ENCODE measurements at places on chromosomes 7 and 10. TPM values are rescaled to one million over a fixed set of nuclear protein-coding genes. Genes with fewer than 3 reads are reported as not detected.

SORCS1 gene
- total RNA-seq = 0.05 TPM

PTPRZ1 gene
- 0.83 TPM for total RNA-seq

CADPS2 gene
- 16.8 TPM for total RNA-seq

KIAA1549 gene
- total RNA-seq = 5.0 TPM

OR2F1 gene
- total RNA-seq = not detected

CRHR2 gene
- total RNA-seq = 0.96 TPM

TMEM184A gene
- total RNA-seq = not detected

GRCh38 chr7:28702171-28702570 lies 256.0 kb downstream of the TRIL start:
- no peak for DNase-seq

GRCh38 chr7:157358041-157358752 lies 21.4 kb downstream of the DNAJB6 start:
- DNase-seq = no peak

DNA sequence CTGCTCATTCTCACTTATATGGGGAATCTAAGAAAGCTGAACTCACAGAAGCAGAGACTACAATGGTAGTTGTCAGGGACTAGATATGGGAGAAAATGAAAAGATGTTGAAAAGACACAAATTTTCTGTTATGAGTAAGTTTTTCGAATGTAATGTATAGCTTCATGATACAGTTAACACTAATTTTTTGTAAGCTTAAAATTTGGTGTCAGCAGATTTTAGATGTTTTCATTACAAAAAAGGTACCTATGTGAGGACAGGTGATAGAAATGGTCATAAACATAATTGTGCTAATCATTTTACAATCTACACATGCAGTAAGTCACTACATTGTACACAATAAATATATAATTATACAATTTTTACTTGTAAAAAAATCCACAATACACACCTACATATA lies 286.6 kb downstream of the ZNF33B start:
- DNase-seq = no peak

- no peak for DNase-seq
Observed at GRCh38 chr10:27736396-27736795, 9.2 kb downstream of the MKX start.

DNA sequence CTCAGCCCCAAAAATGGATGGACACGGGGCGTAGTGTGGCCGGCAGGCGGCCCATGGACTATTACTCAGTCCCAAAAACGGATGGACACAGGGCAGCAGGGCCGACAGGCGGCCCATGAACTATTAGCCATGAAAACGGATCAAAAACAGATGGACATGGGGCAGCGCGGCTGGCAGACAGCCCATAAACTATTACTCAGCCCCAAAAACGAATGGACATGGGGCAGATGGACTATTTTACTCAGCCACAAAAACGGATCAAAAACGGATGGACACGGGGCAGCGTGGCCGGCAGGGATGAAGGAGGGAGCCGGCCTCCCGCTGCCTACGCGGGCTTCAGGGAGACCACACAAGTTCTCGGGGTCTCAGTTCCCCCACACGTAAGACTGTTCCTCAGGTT lies 32.9 kb downstream of the GPER1 start:
- peak; percentile 33 for DNase-seq

DNA sequence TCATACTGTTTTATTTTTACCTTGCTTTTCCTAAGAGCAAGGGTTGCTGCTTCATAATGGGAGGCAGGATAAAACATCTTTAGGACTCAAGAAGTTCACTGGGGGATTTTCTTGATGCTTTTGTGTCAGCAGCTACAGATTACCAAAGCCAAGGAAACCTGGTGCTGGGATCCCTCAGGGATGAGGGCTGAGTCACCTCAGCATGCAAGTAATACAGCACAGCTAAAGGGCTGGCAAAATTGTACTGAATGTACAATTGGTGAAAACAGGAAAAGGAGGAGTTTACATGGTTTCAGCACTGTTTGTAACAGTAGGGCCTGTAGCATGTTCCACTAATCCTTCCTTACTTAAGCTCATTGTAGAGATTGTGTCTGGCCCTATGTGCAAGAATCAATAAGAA lies 1056.8 kb downstream of the SORCS1 start:
- DNase-seq = no peak

DNA sequence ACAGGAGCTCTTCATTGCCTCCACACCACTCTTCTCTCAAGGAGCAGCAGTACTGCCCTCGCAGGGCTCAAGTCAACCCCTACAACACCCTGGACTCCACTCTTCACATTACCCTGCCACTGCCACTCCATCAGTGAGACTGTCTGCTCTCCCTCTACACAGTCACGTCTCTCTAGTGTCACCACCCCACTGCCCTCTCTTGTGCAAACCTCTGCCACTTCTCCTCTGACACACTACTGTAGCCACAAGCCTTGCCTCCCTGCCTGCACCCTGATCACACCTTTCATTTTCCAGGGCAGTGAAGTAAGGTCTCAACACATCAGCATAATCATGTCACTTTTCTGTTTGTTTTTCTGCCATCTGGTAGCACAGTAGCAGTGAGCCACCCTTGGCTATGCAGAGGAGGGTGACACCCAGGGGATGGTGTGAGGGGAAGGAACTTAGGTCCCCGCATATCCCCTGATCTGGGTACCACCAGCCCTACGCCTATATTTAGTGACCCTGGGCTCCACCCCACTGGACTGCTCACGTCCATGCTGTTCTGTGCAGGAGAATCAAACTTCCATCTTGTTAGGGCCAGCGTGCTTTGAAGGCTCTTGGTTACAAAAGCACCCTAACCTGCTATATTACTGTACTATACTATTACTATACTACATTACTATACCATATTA lies 1.6 kb downstream of the C10orf143 start:
- no peak for DNase-seq

DNA sequence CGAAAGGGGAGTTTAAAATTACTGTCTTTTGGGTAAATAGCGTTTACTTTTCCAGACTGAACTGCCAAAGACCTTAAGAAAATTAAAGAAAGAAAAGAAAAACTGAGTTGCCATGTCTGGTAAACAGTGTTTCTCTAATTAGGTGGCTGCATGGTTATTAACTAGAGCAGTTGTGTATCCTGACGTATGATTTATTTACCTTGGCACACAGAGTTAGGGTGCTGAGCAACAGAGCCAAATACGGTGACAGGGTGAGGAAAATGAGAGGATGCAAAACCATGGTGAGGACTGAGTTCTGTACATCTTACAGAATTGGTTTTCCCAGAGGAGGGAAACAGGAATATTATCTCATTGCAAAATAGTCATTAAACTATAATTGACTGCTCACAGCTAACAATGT lies 546.4 kb upstream of the FZD8 start:
- DNase-seq = no peak

- no peak for DNase-seq
Observed at GRCh38 chr10:31004611-31005193, 27.0 kb downstream of the ZNF438 start.

DNA sequence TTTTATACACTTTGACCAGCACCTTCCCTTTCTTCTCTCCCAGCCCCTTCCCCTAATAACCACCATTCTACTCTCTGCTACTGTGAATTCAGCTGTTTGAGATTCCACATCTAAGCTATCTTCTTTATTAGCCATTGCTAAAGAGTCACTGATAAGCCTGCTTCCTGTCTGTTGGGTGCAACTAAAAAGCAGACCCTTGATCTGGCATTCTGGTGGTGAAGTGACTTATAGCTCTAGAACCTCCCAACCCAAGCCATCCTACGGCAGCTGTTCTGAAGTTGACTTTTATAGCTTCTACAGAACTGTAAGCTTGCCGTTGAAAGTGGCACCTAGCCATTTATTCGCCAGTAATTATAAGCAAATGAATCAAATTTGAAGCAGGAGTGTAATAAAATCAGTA lies 105.6 kb downstream of the AHR start:
- no peak for DNase-seq

- DNase-seq = no peak
Observed at GRCh38 chr7:74581916-74582440, 75.5 kb upstream of the GTF2I start.

DNA sequence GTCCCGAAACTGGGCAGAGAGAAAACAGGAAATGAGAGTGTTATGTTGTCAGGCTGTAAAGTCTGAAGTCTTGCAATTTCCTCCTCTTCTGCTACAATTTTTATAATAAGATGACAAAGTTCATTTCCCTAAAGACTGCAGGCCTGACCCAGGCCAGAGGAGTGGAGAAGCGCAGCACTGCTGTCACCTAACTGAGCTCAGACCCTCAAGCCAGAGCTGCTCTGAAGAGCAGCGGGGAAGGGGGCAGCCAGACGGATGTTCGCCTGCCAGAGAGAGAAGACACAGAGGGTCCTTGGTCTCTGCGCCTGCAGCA lies 12.6 kb upstream of the AOAH start:
- DNase-seq = no peak

GRCh38 chr10:110706690-110707098 lies 62.6 kb downstream of the RBM20 start:
- no peak for DNase-seq

DNA sequence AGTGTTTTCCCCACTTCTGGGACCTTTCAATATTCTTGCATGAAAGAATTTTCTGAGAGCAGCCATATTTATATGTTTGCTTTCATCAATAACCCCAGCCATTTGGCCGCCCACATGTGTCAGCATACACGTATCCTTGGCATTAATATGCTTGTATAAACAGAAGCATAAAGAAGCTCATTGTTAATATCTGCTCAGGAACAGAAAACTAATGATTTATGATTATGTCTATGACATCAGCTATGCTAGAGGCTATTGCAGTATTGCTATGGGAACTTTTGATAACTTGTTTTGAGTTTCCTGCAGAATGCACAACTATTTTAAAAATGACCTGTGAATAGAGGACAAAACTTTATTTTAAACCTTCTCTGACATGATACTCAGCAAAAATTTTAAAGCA lies 300.9 kb upstream of the MTPN start:
- no peak for DNase-seq

GRCh38 chr7:24597014-24597413 lies 23.8 kb downstream of the PALS2 start:
- no peak for DNase-seq

GRCh38 chr10:109931163-109931562 lies 7.9 kb upstream of the XPNPEP1 start:
- no peak for DNase-seq

GRCh38 chr7:99037327-99037940 lies 106.5 kb downstream of the SMURF1 start:
- DNase-seq = no peak

GRCh38 chr10:80485076-80485945 lies 31.2 kb downstream of the TSPAN14 start:
- no peak for DNase-seq

DNA sequence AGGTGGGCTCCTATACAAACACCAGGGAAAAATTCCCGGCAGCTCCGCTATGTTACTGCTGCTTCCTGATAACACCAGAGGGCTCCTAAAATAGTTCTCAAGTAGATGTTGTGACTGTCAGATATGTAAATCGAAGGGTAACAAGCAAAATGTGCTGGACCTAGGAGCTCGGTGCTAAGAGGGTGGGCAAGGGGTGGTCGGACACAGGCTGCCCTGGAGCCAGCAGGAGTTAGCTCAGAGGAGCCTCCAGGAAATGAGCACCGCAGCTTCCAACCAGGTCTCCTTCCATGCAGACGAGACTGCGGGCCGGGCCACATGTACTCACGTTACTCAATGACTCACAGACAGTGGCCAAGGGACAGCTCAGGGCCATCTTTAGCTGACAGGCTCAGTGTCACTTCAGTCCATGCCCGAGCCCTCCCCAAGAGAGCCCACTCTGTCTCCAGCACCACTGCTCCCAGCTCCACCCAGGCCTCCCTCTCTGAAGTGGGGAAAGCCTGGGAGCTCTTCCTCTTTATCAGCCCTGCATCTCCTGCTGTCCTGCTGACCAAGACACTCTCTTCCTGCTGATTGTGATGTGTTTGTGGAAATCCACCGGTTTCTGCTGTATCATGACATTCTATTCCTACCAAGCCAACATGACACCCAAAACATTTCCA lies 37.2 kb upstream of the TMEM273 start:
- DNase-seq = no peak

DNA sequence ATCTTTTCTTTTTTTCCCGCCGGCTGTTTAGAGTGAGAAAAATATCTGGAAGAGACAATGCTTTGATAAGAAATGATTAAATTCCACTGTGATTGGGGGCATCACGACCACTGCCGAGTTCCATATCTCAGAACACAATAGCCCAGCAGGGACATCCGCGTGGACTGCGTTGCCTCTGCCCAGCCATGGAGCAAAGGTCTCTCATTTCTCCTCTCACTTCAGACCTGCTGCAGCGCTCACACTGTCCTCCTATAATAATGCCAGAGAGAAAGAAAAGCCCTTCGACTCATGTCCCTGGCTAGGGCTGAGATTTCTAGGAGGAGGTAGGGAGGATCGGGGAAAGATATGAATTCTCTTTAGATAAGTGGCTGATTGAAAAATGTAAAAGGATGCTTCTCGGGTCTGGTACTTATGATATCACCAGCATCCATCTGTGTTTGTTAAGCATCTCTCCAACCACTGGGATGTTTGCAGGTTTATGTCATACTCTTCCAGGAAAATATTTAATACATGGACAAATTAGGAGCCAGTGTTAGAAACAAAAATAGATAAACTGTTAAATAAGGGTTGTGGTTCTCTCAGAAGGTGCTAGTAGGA lies 472.9 kb upstream of the AKR1E2 start:
- no peak for DNase-seq

DNA sequence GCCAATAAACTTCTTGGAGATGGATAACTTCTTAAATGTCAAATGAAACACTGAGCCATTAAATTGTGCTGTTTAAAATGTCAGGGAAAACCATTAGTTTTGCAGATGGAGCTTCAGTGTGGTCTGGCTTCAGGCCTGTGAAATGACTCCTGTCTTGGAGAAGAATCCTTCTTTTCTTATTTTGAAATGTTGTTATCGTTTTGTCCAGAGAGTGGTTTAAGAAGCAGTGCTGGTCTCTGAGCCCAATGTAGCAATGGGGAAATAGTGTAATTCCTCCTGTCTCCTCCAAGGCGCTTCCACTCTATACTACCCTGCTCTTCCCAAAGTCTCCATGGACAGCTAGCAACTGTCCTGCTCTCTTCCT lies 177.6 kb downstream of the REEP3 start:
- DNase-seq = no peak

DNA sequence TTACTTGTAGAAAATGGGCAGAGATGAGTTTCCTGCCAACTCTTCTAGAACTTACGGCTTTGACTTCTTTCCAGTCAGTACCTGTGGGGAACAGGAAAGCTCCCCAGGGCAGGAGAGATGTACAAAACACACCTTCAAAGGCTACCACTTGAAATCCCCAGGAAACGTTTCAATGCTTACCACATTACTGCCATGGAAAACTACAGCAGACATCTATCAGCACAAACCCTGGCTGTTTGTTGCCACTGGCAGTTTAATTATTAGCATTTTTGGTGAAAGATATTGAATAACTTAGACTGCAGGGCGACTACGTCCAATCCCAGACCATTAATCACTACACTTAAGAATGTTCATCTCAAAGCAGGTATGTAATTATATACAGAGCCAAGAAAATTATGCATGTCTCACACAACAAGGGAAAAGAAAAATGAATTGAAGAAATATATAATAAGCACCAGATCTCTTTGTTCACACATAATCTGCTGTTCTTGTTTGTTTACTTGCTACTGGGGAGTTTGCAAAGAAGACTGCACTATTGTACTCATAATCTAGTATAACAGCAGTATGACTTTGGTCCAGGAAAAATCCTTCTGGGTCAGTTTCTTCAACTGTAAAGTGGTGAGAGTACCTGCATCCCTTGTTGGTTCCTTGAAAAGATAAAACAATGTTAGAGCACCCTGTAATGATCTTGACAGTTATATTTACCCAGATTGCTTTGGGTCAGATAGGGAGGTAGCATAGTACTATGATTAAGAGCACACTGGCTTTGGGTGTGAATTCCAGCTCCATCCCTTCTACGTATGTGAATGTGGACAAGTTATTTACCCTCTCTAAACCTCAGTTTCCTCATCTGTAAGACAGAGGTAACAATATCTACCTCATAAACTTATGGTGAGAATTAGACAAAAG lies 138.3 kb downstream of the DOCK4 start:
- no peak for DNase-seq
